ENCODE measurements at places on chromosomes 16 and 17.

DNA sequence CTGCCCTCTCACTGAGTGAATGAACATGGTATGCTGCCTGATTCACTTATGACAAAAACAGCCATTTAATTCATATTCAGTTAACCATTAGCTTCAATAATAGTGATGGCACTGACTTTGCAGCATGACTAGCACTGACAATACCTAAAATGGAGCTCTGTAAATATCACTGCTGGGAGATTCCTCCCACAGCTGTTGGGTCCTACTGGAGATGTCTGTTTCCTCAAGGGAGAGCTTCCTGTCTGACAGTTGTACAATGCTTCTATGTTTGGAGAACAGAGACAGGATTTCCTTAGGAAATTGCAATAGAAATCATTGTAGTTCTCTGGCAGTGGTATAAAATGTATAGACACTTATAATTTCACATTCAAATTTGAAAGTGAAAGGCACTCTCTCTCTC is 695.9 kb upstream of the CDH8 start:
- no peak for DNase-seq

DNA sequence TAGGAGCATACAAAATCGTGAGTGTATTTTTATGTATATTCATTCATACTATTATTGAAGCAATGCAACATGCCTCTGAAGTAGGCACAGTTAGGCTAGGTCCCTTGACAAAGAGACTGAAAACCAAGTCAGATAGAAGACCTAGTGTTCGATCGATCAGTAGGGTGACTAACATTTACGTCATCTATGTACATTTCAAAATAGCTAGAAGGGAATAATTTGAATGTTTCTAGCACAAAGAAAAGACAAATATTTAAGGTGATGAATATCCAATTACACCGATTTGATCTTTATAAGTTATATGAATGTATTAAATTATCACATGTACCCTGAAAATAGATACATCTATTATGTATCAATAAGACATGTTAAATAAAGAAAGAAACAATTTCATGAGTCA is 610.1 kb downstream of the TOX3 start:
- no peak for DNase-seq

DNA sequence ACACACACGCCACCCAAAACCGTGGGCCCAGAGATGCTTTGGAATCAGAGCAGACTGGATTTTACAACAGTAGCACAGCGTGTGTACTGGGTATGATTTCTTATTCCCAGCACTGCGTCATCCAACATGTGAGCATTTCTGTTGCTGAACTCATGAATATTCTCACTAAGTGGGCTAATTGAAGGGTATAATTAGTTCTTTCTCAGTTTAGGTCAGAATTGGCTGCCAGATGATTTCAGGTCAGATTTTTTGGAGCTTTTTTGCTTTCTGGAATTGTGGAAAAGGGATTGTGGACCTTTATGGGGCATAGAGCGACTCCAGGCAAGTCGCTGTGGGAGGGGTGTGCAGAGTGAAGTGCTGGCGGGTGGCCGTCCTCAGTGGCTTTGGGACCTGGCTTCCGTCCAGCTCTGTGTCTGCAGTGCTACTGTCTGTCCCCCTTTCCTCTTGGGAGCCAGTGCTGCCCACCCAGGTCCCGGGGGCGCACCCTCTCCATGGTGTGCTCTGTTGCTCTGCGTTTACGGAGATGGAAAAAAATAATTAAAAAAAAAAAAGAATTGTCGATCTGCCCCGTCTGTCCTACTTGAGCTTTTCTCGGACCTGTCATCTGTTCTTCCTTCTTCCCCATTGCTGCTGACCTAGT is 25.0 kb downstream of the FOXK2 start:
- DNase-seq = no peak

- peak; percentile 2 for DNase-seq
These were observed at the start of gene RAP1GAP2 for GRCh38 chr17:2796164-2797125. Gene RAP1GAP2, plus strand, starts transcription at chr17:2796438. Its CDS starts 90 bp downstream, at chr17:2796528.

GRCh38 chr16:20301840-20302239 is 25.5 kb downstream of the GP2 start:
- DNase-seq = no peak

- no peak for DNase-seq
These were observed 472 bp upstream of the NME2 start for GRCh38 chr17:51165680-51166197.

- DNase-seq = no peak
These were observed 75.2 kb upstream of the CIBAR2 start for GRCh38 chr16:85187447-85187846.

GRCh38 chr17:68820825-68821481 is 134.2 kb downstream of the ABCA8 start:
- no peak for DNase-seq

GRCh38 chr16:67555795-67556212 is 6.5 kb upstream of the CTCF start:
- DNase-seq = no peak

DNA sequence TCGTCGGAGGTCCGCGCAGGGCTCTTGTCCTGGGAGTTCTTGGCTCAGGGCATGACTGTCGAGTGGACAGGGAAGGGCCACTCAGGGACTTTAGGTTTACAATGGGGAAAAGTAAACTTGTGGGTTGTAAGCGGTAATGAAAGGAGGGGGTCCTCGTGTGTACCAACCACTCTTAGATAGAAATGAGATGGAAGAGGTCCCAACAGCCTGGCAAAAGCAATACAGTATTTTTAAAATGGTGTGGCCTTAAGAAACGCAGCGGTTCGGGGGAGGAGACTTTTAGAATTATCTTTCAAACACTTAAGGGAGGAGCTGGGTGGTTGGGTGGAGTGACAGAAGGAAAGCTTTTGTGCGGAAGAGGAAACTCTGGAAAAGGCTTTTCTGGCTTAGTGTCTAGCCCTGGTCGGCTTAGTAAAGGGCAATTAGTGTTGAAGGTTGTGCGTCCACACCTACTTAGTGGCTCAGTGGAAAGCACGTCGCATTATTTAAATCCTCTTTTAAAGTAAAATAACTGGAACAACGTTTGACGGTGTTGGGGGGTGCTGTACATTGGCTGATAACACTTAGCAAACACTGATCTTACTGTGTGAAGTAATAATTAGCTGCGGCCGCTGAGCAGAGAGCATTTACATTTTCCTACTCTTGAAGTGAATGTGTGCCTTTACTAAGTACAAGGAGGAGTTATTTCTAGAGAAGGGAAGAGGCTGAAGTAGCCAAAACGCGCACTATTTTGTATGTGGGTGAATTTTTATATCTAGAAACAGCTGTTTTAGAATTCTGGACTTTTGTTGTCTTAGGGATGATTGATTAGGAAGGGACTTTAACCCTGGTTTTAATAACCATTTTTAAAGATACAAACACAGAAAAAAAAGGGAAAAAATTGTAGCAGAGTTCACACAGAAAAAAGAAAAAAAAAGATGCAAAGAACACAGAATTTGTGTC is 1.0 kb downstream of the WSB1 start:
- peak; percentile 67 for DNase-seq

Measured in C1 segment of cervical spinal cord (tissue), 14 donors.